ENCODE measurements at places on chromosomes 2 and 18.

DNA sequence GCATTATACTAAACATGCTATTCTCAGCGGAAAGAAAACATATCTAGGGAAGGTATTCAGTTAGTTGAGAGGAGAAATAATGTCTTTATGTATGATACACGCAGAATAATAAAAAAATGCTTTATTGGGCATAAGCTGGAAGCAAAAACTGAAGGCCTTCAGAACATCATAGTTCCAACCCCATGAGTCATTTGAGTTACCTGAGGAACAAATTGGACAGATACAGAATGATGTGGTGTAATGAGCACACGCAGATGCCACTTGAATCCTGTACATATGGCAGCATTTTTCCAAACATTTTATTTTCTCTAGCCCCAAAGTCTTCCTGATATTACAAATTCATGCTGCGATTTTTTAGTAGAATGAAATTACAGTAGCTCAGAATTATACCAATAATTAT is 23.2 kb upstream of the TRIB2 start:
- DNase-seq, result no peak

GRCh38 chr2:12433626-12433990 is 283.1 kb upstream of the TRIB2 start:
- DNase-seq, result no peak

GRCh38 chr2:1925928-1926327 is 181.6 kb upstream of the PXDN start:
- DNase-seq, result no peak

- peak; percentile 12 for DNase-seq
Measured at GRCh38 chr2:127084611-127085316, 22.2 kb downstream of the BIN1 start.

- DNase-seq, result peak; percentile 13
Measured at GRCh38 chr2:43877782-43878464, 39.2 kb downstream of the ABCG8 start.

GRCh38 chr2:169822785-169823392 is 1.8 kb downstream of the METTL5 start:
- DNase-seq, result no peak
